ENCODE measurements at places on chromosomes 4 and X.

DNA sequence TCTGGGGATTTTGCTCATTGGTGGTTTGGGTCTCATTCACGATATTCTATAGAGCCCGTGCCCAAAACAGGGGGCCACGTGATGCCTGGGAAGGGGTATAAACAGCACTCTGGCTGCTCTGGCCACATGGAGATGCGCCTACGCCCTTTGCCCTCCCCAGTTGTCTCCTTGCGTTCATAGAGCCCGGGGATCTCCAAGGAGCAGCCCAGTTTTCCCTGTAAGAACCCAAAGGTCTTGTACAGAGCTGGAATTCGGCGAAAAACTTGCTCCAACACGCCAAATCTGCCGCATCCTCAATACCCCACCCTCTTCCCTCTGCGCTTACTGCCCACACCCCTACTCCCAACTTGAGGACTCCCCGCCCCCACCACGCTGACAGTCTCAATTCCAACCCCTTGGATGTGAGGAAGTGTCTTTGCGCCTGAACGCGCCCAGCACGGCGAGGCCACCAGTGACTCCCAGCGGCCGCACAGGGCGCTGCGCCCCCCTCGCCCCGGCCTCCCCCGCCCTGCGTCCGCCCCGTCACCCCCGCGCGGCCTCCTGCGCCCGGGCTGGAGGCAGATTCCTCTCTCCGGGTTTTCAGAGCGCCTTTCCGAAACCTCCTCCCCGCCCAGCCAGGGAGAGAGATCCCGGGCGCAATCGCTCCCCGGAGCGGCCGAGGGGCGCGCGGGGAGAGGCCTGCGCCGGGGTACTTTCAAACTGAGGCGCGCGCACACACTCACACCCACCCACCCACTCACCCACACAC is at the start of gene NHS:
Gene NHS (plus strand): TSS at position 582 of the 748 bp plus-strand sequence. CDS start 558 bp downstream, outside the sequence.
- peak; percentile 83 for DNase-seq

GRCh38 chr4:108148316-108148715 is 20.4 kb downstream of the LEF1 start:
- DNase-seq, result peak; percentile 6

DNA sequence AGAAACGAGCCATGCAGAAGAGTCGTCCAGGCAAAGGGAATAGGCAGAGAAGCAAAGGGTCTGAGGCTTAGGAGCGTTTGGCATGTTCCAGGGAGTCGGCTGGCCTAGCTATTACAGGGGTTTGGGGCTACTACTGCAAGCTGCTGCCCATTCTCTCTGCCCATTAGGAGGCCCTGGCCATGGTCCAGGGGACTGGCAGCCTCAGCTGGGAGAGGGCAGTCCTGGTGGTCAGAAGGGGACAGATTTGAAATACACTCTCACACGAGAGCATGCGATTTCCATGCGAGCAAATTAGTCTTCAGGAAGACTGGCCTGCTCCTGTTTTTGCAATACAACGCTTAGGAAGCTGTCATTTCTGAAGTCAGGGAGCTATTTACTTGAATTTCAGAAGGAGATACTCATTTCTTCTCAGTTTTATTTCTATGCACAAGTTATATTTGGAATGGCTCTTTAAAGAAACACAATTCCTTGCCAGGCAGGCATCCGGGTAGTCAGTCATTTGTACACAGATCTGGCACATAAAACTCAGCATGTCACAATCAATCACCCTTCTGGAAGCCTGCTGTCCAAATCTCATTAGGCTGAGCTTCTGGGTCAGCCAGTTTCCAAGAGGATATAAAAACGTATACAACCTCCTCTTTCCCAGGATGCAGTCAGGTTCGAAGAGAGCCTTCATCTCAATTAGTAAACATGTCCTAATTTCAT is 27.0 kb downstream of the PROM1 start:
- no peak for DNase-seq

DNA sequence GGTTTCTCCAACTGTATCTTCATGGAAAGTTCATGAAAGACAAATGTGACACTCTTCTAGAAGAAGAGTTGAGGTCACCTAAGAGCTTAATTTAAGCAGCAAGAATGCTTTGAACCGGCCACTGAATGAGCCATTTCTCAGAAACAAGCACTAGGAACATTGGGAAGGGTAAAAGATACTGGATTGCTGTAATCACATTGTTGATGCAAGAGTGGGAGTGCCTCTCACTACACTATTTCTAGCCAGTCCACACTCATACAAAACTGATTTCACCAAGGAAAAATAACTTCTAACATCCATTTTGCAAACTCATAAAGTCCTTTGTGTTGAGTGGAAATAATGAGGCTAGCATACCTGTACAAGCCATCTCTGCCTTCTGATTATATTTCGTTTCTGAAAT is 220.3 kb downstream of the RELL1 start:
- no peak for DNase-seq

- no peak for DNase-seq
These were observed 519.1 kb downstream of the IQCM start for GRCh38 chr4:149296503-149296902.

GRCh38 chr4:168682898-168683500 is 186.1 kb downstream of the PALLD start:
- DNase-seq, result no peak

DNA sequence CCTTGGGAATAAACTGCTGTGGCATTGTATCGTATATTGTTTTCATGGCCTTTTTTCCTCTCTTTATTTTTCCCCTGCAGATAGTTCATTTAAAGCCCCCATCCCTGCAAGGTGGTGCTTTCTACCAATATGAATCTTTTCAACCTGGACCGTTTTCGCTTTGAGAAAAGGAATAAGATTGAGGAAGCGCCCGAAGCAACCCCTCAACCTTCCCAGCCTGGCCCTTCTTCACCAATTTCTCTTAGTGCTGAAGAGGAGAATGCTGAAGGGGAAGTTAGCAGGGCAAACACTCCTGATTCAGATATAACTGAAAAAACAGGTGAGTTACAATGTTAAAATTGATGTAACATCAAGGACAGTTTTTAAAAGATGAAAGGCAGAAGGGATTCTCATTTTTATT is 601 bp downstream of the SMARCAD1 start:
- no peak for DNase-seq

GRCh38 chrX:115630204-115630603 is 69.2 kb downstream of the PLS3 start:
- DNase-seq, result no peak

DNA sequence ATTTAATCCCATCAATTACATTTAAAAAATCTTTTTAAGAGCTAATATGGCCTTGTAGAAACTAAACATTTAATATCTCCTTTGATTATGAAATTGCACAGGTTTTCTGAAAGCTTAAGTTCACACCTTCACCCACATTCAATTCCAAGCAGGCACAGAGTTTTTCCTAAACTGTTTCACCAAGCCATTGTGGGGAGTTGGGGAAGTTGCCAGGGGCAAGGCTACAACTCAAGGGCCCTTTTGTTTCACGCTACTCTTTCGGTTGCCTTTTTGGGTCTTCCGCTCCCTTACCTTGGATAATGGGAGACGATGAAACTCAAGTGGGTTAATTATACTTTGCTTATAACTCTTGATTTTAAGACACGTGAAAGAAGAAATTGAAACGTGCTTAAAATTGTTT is 33.3 kb downstream of the APBB2 start:
- no peak for DNase-seq

- DNase-seq, result no peak
These were observed 75.3 kb upstream of the PUDP start for GRCh38 chrX:7223271-7223670.
